ENCODE measurements at places on chromosomes 1 and 21.

GRCh38 chr1:175319112-175319911 is 126.7 kb upstream of the KIAA0040 start:
- peak; percentile 74 for DNase-seq

DNA sequence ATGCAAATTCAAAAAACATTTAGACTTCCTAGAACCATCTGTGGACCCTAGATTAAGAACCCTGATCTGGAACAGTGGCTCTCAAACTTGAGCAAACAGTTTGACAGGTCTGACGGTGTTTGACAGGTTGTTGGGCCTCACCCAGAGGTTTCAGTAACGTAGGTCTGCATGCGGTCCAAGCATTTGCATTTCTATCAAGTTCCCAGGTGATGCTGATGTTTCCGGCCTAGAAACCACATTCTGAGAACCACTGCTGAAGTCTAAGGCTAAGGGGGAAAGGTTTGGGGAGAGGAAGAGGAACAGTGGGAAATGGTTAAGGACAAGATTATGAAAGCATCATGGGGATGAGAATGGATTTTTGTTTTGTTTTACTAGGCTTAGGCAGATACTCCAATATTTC is 48.6 kb downstream of the MDM4 start:
- no peak for DNase-seq

DNA sequence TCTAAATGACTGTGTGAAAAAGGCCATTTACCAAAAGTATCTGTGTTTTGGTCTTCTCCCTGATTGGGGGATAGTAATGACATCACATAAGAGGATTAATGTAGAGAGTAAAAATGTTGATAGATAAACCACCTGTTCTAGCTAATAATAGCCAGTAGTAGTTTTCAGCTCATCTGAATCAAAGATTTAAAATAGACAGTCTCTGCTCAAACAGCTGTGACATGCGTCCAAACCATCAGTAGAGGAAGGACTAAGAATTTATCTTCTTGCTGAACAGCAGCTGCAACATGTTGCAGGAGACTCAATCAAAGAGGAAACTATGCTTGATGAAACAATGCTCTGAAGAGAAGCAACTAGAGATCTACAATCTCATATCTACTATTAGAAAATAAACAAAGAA is 21.4 kb downstream of the TMPRSS15 start:
- DNase-seq = no peak

DNA sequence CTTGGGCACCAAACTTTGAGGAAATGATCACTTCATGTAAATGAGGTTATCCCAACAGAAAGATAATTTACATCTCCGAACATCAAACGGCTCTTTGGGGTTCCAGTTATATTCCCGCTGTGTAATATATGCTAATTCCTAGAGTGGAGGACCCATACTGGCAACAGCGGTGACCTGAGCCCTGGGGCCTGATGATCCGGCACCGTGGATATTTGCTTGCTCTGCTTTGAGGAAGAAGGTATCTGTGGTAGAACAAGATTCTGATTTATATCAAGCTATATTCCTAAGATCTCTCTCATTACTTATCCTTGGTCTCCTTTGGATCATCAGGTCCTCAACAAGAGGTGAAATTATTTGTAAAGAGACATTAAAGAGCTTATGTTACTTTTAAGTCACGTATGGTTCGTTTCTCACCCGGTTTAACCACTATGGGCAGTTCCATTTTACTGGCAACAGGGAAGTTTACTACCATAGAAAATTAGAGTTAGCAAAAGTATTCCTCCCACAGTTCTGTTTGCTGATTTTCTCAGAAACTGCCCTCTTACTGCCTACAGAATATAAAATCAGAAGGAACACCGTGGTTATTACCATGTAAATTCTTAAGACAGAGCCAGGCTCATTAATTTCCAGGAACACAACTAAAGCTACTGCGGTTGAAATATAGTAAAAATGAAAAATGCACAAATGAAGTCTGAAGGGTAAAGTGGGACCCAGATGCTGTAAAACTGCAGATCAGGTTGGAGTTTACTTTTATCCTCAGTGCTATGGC is 56.7 kb downstream of the MRPL39 start:
- DNase-seq = no peak

DNA sequence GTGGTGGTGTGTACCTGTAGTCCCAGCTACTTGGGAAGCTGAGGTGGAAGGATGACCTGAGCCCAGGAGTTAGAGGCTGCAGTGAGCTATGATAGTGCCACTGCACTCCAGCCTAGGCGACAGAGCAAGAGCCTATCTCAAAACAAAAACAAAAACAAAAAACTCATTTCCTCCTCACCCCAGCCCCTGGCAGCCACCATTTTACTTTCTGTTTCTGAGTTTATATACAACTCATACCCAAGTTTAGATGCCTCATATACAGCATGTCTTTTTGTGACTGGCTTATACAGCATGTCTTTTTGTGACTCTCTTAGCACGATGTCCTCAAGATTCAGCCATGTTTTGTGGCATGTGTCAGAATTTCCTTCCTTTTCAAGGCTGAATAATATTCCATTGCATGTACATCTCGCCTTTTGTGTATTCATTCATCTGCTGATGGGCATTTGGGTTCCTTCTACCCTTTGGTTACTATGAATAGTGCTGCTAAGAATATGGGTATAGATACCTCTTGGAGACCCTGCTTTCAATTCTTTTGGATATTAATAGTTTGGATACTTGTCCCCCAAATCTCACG is 14.7 kb downstream of the COA7 start:
- DNase-seq = no peak

DNA sequence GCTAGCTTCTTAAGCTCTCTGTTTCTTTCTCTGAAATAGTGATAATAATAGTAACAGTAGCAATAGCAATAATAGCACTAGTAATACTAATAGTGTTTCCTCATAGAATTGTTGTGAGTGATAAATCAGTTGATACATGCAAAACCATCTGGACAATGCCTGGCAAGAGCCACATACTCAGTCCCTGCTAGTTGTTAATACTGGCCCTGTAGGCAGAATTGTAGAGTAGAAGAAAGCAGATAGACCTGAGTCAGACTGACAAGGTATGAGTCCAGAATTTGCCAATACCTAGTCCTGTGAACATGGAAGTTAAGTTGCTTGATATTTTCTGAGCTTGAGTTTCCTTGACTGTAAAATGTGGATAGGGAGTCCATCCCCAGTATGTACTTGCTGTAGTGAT is 171.9 kb downstream of the C1orf21 start:
- DNase-seq = no peak

DNA sequence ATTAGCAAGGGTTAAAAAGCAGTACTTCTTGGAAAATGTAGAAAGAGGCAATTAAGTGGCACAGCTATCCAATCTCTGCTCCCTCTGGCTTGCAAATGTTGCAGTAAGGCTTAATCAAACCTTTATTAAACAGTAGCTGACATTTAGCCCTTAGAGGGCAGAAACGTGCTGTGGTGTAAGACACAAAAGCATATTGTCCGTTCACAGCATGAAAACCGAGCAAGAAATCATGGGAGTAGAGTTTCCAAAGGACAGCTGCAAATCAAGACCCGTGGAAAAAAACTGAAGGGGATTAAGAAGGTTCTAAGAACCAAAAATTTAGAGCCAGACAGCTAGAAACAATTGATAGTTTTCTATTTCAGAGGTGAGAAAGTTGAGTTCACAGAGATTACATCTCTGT is 13.1 kb downstream of the ZP4 start:
- DNase-seq = no peak

DNA sequence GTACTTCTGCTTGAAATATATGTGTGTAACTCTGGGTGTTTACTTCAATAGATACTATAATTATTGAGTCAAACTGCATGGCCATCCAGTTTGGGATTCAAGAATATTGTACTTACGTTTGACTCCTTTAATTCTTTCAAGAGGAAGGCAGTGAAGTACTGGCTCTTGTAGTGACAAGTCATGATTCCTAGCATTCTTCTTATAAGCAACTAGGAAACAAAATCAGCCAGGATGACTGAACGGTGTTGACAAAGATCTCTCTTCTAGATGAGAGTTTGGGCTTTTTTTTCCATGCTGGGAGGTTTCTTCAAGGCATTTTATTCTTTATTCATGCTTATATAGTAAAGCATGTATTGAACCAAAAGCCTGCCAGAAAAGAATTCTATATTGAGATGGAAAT is 58.3 kb downstream of the CLEC20A start:
- no peak for DNase-seq

- DNase-seq = no peak
Observed at GRCh38 chr1:81803431-81804110, 2.8 kb downstream of the ADGRL2 start.

DNA sequence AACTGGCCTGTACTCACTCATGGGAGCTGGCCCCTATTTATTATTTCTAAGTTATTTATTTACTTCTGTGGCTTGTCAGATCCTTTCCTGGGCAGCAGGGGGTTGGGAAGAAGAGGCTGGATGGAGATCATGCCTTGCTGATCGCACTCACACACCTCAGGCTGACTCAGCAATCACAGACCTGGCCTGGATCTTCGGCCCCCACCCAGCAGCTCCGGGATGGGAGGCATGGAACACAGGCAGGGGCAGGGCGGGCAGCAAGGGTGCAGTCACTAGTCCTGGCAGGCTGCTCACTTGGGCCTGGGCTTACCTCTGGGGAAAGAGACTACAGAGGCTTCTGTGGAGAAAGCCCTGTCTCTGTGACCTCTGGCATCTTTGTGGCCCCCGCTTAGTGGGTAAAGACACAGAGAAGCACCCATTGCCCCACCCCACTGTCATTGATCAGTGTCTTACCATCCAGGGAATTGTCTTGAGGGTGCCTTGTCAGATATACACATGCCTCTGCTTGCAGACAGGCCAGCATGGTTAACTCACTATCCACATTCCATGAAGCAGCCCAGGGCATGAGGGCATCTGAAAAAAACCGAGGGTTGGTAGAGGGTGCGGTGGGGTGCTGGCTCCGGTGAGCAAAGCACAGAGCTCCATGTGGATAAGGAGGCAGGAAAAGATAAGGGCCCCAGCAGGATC is 3.7 kb downstream of the ARTN start:
- DNase-seq = no peak

GRCh38 chr1:117370071-117370470 is 2.8 kb downstream of the MAN1A2 start:
- no peak for DNase-seq

GRCh38 chr21:14814282-14814681 is 250.5 kb downstream of the NRIP1 start:
- no peak for DNase-seq

DNA sequence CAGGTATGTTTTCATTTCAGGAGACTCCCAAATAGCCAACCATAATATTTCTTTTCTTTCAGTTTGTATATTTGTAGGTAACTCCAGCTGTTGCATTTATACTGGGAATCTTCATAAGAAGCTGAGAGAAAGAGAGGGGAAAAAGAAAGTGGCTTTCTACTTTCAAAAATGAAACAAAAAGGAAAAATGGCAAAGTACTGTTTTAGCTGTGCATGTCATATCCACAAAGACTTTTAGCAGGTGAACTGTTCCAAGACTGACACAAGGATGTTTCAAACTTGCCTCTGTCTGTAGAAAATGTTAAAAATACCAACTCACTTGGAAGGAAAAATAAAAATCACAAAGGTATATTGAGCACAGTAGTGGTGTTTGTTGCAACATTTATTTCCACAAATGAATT is 41.9 kb upstream of the CACYBP start:
- DNase-seq = no peak

- DNase-seq = no peak
Observed at GRCh38 chr1:11845641-11846335, 1.8 kb downstream of the NPPA start.

DNA sequence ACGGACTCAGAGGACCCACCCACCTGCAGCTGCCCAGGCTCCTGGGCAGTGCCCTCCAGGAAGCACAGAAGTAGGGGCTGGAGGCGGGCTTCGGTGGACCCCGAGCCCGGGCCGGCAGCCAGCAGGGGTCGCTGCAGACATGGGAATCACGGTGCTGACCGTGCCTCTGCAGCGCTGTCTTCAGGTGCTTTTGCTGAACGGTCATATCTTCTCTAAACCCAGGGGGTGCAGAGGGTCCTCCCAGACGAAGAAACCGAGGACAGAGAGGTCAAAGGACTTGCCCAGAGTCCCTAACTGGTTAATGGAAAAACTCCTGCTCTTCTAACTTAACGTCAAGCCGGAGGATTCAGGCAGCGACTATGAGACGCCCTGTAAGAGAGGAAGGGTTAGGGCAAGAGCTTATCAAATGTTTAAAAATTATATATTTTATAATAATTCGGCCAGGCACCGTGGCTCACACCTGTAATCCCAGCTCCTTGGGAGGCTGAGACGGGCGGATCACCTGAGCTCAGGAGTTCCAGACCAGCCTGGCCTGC is 21.5 kb upstream of the LEFTY2 start:
- DNase-seq = no peak

DNA sequence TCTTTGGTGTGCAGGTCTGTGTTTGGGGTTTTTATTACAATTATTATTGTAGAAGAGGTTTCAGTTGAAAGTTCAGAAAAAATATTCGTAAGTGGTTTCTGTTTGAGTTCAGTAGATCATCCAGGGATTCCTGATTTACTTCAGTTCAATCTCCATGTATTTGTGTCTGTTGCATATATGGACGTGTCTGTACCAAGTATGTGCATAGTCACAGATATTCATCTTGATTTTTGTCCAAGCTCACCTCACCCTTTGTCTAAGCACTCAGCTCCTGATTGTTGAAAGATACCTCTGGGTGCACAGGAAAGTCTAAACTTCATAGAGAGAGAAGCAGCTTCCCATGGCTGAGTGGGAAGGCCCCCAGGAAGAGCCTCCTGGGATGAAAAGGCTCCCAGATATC is 141.7 kb downstream of the TBX15 start:
- DNase-seq = no peak

DNA sequence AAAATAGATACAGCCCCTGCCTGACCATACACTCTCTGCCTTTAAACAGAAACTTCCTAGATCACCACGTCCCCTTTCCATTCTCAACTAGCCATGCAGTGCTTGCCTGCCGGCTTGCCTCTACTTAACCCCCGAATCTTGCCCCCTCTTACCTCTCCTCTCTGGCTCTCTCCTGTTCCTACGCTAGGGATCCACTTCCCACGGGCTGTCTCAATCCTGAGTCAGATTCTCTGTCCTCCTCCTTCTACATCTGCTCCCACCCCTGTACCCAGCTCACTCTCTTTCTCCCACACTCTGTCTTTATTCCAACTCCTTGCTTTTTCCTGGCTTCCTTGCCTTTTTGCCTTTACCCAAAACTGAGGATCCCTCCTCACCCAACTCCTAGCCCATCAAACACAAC is 29.3 kb downstream of the ATF3 start:
- no peak for DNase-seq

- DNase-seq = peak; percentile 77
Observed at GRCh38 chr1:27122652-27123051, 32.3 kb downstream of the SLC9A1 start.

DNA sequence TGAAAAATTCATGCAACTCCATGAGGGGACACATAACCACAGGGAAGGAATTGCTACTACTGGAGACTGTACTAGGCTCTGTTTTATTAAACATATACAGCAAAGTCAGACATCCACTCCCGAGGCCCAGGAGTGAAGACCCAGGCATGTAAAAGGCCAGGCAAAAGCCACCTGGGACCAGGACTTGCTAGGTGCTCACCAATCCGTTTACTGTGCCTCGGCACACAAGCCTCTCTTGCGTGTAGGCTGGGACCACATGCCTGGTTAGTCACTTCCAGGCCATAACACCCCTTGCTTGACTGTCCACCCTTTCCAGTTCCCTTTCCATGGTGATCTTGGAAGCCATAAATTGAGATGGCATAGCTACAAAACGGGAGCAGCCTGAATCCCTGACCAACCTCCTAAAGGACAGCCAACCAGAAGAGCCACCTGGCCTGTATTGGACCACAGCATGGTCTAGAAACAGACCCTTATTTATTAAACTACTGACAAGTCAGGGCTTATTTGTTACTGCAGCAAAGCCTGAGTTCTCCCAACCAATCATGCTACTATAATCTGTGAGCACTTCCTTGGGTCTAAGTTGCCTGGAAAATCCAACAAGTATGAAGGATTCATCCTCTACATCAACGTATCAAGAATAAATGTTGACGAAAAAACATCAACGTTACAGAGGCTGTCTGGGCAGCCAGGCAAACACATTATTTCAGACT is 39.7 kb downstream of the URB1 start:
- no peak for DNase-seq
